Stimulated activated CD8-positive, alpha-beta memory T cell treated with anti-CD3 and anti-CD28 coated beads, Interleukin-2, amount 100 ng/mL, for 1 hour (primary cell): ENCODE measurements at places on chromosomes 4 and X.

GRCh38 chr4:7252051-7252450 lies 59.7 kb downstream of the SORCS2 start:
- DNase-seq, result no peak

GRCh38 chrX:41482154-41482850 lies 35.2 kb downstream of the NYX start:
- DNase-seq, result no peak

DNA sequence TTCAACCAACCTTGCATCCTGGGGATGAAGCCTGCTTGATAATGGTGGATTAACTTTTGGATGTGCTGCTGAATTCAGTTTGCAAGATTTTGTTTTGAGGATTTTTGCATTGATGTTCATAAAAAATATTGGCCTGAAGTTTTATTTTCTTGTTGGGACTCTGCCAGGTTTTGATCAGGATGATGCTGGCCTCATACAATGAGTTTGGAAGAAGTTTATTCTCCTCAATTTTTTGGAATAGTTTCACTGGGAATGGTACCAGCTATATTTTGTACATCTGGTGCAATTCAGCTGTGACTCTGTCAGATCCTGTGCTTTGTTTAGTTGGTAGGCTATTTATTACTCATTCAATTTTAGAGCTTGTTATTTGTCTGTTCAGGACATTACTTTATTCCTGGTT lies 340.3 kb upstream of the TRAM1L1 start:
- DNase-seq, result no peak

- peak; percentile 11 for DNase-seq
Measured at GRCh38 chr4:128782076-128782715, 27.3 kb upstream of the JADE1 start.

DNA sequence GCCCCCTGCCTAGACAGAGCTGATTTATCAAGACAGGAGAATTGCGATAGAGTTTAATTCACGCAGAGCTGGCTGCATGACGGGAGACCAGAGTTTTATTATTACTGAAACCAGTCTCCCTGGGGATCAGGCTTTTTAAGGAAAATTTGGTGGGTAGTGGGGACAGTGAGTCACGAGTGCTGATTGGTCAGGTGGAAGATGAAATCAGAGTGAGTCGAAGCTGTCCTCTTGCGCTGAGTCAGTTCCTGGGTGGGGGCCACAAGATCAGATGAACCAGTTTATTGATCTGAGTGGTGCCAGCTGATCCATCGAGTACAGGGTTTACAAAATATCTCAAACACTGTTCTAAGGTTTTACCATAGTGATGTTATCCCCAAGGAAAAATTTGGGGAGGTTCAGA lies 36.6 kb downstream of the MYOZ2 start:
- no peak for DNase-seq

GRCh38 chr4:103928370-103928769 lies 208.6 kb upstream of the TACR3 start:
- DNase-seq, result no peak

DNA sequence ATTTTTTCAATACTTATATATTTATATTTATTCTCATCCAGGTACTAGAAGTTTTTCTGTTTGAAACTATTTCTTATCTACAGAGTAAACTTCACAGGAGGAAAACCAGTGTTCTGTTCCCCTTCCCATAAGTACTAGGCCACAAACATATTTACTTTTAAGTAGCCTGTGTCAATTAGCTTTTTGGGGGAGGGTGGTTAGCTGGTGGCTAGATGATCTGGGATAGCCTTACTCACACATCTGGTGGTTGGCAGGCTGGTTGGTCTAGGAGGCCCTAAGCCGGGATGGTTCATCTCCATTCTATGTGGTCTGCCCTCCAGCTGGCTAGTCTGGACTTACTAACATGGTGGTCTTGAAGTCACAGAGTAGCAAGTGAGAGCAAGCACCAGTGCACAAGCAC lies 6.2 kb downstream of the JADE3 start:
- no peak for DNase-seq

- no peak for DNase-seq
Measured at GRCh38 chr4:12961713-12962112, 522.4 kb downstream of the RAB28 start.

- no peak for DNase-seq
Measured at GRCh38 chr4:156609421-156609820, 362.2 kb downstream of the PDGFC start.

DNA sequence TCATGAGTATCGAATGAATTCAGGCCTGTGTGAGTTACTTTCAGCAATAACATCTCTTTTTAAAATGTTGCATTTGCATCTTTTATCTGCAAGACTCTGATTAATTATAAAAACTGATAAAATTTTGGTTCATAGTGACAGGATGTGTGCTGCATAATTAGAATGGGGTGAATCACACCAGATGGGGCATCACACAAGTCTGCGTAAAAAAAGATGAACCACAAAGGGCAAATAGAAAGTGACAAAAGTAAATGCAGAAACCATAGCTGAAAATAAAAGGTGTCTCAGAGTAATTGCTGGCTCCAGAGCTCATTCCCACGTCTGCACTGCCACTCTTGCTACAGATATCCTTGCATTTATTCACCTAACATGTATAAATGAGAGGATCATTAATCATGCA lies 131.1 kb downstream of the HS3ST1 start:
- DNase-seq, result no peak

GRCh38 chr4:77264826-77265225 lies 107.8 kb downstream of the CCNG2 start:
- DNase-seq, result no peak

DNA sequence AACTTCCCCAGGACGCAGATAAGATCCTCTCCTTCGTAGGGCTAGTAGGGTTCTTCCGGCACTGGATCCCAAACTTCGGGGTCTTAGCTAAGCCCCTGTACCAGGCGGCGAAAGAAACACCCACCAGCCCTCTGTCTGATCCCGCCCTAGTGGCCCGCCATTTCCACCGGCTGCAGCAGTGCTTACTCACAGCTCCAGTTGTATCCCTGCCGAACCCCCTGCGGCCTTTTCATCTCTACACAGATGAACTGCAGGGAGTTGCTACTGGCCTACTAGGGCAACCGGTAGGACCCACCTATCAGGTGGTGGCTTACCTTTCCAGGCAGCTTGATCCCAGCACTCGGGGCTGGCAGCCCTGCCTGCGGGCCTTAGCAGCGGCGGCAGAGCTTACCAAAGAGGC lies 961.2 kb downstream of the RPA4 start:
- DNase-seq, result no peak

- no peak for DNase-seq
Measured at GRCh38 chr4:106231931-106232330, 84.1 kb downstream of the TBCK start.

GRCh38 chr4:153233761-153234371 lies 29.6 kb downstream of the TRIM2 start:
- DNase-seq, result no peak

- no peak for DNase-seq
Measured at GRCh38 chr4:128831531-128832242, 22.2 kb downstream of the JADE1 start.

DNA sequence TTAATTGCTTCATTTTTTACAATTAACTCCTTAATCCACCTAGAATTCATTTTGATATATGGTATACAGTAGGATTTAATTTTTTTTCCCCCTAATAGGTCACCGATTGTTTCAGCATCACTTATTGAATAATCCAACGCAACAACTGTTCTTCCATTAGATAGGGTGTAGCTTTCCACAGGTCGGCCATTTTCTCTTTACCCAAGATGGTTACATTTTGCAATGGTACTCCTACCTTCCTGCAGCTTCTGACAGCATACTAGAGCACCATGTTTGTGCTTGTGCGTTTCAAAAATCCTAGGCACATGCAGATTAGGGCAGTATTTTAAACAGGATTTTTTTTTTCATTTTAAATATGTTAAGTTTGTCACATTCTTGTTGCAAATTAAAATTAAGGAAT lies 2.3 kb downstream of the LINC00632 start:
- no peak for DNase-seq

DNA sequence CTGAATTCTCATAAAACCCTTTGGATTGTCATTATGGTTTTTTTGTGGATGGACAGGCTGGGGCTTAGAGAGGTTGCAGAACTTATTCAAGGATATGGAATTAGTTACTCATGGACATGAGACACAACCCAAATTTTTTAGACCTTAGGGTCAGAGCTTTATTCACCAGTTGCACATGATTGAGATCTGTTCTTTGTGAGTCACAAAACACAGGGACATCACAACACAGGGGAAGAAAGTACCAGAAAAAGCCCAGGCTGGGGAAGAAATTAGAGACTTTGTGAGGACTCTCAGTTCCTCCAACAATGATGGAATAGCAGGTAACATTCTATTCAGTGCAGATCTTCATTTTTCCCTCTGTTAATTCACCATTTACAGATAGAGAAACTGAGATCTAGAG lies 602.4 kb upstream of the CPEB2 start:
- DNase-seq, result no peak

DNA sequence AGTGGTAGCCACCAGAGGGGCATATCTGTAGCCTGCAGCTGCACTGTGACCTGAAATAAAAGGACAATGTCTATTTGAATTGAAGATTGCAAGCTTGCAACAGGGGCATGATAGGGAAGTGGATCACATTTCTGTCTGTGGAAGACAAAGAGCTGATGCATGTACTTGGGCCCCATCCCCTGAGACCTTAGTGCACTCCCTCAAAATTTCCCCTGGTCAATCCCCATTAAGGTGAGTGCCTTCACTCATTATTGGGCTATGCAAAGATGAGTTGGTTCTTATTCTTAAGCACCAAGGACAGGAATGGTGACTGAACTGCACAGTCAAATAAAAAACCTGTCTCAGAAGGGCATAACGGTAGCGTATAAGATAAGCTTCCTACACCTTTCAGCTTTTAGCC lies 273.1 kb upstream of the ARSJ start:
- no peak for DNase-seq

DNA sequence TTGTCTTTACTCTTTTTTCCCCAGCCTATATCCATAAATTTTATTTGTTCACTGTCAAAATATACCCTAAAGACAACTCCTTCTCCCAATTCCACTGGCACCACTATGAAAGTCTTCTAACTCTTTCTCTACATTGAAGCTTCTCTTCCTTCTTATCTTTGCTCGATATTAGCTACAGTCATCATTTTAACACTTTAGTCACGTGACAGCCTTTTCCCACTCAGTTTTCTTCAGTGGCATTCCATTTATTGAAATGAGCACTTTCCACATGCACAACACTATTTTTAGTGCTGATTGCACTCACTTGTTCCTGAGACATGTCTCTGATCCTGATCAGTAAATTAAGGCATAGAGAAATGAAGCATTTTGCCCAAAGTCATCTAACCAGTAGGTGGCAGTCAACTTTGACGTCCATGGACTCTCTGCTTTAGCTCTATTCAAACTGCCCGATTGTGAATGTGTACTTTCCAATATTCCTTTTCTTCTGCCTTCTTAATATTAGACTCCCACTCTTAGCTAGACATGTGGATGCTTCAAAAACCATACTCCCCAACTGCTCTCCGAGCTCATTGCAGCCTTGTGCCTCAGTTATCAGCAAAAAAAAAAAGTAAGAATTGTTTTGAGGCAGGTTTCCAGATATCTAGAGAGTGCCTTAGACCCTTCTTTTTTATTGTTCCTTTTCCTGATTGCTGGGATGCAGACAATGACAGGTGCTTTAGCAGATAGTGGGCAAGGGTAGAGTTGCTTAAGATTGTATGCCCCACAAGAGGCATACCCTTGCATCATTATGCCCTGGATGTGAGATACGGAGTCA lies 394.4 kb upstream of the ADGRL3 start:
- no peak for DNase-seq

DNA sequence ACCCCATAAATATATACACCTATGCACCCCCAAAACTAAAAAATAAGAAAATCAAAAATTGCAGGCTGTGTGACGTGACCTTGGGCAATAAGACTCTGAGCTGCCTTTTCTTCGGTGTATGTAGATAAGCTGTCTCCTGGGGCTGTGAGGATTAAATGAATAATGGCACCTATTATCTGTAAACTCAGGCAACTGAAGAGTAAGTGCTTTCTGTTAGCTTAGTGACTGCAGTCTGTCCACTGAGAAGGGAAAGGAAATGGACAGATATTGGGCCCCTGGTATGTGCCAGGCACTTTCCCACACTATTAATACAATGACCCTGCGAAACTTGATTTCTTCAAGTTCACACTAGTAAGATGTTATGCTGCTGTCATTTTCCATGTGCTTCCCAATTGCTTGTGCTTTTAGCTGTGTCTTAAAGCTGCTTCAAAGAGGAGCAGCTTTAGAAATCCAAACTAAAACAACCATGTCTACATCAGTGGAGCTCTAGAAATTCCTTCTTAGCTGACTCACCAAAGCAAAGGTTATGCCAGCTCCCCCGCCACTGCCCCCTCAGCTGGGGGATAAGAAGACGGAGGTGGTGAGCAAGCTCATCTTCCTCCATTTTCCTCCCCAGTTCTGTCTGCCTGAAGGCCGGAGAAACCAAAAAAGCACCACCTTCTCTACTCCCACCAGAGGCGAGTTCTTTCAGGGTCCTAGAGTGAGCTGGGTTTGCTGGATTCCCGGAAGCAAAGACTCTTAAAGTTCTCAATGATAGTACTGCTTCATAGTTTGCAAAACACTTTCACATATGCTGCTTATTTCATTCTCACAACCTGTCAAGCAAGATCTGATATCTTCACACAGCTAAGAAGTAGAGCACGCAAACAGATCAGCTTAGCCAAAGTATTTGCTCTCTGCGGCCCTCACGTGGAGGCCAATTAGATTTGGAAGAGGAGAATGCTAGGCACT lies 8.8 kb upstream of the DGAT2L6 start:
- DNase-seq, result no peak

DNA sequence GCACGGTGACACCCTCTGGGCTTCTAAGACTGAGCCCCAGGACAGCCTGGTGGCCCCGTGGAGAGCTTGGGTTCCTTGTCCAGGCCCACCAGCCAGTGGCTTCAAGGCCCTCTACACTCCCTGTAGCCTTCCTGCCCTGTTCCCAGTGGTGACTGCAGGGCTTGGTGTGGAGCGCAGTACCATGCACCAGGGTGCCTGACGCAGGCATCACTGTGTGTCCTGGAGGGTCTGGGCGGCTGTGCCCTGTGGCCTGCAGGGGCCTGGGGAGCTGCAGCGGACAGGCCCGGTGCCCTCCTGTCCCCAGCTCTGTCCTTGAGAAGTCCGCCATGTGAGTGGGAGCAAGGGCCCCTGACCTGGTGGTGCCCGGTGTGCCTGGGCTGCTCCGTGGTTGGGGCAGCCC lies 4.3 kb downstream of the FGFRL1 start:
- no peak for DNase-seq

DNA sequence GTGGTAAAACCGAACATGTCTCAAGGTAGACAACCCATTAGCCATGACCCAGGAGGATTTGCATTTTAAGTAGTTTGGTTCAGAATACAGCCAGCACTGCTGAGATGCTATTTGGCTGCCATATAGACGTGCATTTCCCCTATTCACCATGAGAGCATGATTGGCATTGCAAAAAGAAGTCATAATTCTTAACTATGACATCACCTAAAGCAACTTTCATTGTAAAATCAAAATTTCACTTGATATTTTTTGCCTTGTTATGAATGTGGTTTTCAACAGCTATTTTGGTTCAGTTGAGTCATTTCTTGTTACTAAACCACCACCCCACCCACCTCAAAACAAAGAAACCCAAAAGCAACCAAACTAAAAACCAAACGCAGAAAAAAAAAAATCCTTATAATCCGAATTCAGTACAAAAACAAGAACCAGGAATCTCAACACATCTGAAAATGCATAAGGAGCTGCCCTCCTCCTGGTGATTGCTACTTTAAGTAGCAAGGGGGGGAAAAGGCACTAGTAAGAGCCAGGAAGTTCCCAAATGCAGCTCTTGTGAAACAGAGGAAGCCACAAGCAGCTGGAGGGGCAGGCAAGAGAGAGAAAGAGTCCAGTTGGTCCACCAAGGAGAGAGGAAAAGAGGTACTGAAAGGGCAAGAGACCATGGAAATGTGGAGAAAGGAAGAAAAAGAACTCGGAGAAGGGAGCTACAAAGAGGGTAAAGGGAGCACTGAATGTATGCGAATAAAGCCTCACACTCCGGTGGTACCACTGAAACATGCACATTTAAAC lies 3.1 kb downstream of the SLITRK4 start:
- DNase-seq, result no peak
